ENCODE measurements at places on chromosomes 11 and 22.

DNA sequence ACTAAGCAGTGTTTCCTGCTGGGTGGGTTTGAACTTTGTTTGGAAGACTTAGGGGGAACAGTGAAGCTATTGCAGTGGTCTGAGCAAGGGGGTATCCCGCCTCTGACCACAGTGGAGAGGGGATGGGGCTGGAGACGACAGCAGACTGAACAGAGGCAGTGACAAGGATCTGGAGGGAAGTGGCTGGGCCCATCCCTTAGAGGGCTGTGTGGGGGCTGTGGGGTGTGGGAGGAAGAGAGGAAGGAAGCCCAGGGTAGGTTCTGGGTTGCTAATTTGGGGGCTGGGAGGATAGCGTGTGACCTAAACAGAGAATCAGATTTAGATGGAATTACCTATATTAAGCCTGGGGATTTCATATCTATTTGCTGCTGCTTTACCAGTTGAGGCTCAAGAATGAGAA lies 70.7 kb downstream of the BMAL1 start:
- no peak for DNase-seq

GRCh38 chr22:30754971-30755758 lies 60.5 kb downstream of the OSBP2 start:
- no peak for DNase-seq

DNA sequence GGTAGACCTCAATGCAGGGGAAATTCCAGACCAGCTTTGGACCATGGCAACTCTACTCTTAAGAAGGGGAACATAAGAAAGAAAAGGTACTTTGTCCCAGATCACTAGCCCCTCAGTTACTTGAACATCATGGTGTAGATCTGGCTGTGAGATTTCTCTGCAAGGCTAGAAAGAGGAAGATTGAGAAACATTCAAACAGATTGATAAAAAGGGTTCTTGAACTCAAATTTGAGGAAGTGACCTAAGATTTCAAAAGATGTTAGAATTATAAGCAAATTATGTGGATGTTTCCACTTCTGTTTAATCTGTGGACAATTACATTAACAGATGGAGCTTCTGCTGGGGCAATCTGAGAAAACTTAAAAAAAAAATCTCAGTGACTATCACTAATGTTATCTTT lies 21.8 kb upstream of the UPB1 start:
- no peak for DNase-seq

GRCh38 chr11:117723277-117724024 lies 73.6 kb downstream of the DSCAML1 start:
- no peak for DNase-seq

- peak; percentile 17 for DNase-seq
Measured at GRCh38 chr11:36149538-36150242, 139.5 kb downstream of the COMMD9 start.

DNA sequence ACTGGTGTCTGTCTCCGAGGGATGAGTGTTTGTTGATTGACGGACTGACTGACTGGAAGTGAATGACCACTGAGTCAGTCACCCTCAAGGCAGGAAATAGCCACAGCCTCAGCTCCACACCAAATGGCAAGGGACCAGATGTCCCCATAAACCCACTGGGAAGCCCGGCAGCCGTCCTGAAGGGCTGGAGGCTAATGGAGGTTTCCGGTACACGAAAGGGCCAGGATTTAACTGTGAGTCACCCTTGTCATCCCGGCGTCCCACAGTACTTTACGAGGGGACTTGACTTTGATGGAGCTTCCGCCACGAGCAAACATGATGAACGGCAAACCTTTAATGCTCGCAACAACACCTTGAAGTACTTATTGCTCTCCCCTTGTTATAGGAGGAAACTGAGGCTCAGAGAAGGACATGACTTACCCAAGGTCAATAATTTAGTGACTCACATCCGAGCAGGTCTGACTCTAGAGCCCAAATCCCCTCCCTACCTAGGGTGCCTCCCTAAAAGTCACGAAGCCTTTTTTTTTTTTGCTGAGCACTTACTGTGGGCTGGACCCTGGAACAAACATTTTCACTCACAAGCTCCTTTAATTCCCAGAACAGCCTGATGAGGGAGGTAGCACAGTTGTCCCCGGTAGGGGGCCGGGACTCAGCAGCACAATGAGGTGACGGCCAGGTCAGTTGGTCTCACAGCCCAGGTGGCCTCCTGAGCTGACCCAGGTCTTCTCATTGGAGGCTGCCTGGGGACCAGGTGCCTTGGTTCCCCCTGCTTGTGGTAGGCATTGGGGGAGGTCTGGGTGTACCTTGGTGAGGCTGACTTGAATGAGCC lies 25.2 kb upstream of the GCAT start:
- DNase-seq, result no peak

DNA sequence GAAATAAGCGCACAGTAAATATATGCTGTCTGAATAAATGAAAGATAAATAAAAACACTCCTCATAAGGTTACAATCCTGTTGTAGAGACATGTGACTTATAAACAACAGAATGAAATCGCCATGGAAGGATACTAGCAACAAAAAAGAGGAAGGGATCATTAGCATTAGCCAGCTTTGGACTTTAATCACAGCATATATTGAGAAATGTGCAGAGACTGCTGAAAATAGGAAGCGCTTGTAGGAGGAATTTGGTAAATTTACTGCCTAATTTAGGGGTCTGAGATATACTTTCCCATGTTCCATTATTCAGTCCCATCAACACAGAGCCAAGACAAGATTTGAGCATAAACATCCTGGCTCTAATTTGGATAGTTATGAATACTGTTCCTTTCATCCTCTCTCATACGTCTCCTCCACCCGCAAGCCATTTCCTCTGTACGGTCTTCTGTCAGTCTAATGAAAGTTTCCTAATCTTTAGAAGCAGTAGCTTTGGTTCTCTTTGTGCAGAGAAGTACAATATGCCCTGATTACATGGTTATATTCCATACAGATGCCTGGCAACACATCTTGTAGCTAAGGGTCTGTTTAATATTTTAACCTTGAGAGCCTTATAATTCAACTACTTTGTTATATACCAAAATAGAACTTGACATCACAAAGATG lies 37.1 kb upstream of the AKIP1 start:
- DNase-seq, result no peak

DNA sequence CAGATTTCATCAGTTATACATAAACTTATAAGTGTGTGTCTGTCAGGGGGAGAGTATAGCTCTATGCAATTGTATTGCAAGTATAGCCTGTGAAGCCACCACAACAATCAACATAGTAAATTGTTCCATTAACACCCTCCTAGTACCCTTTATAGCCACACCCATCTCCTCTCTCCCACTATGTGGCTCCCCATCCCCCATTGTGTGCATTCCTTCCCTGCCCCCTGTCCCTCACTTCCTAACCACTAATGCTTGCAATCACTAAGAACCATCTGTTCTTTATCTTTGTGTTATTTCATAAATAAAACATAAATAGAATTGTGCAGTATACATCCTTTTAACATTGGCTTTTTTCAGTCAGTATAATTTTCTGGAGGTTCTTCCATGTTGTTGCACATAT lies 83.1 kb upstream of the SLC5A12 start:
- DNase-seq, result no peak

GRCh38 chr11:74636630-74637184 lies 44.3 kb downstream of the POLD3 start:
- no peak for DNase-seq

DNA sequence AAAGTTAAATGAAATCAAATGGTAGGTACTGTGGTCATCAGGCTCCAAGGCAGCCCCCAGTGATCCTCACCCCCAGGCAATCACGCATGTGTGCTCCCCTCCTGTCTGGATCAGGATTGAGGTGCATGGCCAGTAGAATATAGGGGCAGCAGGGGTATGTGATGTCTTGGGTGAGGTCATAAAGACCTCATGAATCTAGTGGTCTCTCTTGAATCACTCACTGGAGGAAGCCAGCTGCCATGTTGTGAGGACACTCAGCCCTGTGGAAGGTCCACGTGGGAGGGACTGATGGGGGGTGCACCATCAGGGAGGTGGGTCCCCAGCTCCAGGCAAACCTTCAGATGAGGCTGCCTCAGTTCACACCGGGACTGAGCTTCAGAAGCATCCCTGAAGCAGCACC lies 6.8 kb upstream of the IL17REL start:
- DNase-seq, result no peak

DNA sequence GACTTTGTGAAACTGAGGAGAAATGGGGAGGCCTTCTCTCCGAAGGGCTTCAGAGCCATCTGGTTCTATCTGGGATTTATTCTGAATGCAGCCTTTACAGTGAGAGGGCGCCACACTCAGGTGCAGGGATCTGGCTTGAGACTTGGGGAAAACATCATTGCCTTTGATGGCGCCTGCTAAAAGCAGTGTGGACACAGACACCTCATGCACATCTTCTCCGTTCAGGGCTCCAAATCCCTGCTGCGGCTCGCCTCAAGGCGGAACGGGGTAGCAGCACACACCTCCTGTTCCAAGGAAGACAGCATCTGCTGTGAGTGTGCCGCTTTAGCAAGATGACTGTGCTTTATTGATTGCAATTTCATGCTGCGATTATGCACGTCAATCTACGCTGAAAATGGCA lies 37.1 kb upstream of the OLFML1 start:
- DNase-seq, result no peak

DNA sequence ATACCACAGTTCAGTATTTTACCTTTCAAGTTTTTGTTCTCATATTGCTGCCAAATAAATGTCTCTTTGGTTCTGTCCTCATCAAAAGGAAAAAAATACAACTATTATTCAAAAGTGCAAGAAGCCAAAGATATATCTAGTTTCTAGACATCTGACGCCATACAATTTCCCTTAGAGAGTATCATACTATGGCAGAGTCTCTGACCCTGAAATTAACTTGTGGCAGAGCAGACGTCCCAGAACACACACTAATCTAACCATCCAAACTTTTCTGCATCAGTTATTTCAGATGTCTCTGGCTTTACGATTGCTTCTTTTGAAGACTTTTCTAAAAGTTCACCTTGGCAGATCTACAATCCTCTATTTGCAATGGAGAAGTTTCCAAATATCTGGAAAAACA lies 2.7 kb downstream of the OR51T1 start:
- DNase-seq, result no peak

DNA sequence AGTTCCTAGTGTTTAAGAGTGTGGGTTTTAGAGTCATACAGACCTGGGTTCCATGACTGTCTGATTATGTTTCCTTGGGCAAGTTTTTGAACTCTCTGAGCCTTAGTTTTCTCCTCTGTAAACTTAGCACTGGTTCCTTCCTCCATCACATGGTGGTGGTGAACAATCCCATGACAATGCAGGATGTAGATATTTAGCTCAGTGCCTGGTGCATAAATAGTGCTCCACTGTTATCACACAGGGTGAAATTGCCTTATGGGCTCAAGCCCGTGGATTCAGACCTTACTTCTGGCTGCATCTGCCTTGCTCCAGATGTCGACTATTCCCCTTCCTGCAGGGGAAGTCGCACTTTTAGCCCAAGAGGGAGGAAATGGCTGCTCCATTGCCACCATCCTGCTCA lies 62.7 kb downstream of the LDLRAD3 start:
- no peak for DNase-seq

DNA sequence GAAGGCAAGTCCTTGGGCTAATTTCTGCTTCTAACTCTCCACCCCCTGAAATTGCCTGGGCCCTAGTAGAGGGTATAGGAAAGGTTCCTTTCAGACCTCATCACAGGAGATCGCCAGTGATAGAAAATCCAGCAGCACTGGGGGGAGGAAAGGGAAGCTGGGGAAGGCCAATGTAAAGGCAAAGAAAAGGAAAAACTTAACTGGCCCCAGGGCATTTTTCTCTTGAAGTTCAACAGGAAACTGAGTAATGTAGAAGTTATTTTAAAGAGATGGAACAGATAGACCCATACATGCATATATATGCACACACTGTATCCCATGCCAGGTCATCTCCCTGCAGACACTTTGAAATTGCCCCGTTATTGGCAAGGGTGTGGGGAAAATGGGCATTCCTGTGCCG lies 134.0 kb downstream of the TRIM44 start:
- no peak for DNase-seq

DNA sequence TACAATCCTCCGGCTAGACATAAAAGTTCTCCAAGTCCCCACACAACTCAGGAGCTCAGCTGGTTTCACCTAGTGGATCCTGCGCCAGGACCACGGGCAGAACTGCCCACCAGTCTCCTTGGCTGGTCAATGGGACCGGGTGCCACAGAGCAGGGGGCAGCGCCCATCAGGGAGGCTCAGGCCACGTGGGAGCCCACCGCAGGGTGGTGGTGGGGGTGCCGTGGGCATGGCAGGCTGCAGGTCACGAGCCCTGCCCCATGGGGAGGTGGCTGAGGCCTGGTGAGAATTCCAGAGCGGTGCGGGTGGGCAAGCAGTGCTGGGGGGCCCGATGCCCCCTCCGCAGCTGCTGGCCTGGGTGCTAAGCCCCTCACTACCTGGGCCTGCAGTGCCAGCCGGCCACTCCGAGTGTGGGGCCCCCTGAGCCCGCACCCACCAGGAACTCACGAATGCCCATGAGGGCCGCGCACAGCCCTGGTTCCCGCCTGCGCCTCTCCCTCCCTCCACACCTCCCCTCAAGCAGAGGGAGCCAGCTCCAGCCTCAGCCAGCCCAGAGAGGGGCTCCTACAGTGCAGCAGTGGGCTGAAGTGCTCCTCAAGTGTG lies 1091.9 kb upstream of the TENM4 start:
- DNase-seq, result no peak

DNA sequence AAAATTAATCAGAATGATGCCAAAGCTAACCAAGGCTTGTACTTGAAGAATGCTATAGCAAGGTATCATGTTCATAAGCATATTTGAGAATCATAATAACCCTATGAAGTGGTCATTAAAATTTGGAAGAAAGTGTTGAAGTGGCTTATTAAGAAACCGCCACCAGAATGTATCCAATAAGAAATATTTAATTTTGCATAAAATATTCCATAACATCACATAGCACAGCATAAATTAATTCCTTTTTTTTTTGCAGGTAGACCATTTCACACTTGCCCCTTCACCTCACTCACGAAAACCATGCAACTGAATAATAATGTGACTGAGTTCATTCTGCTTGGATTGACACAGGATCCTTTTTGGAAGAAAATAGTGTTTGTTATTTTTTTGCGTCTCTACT lies at the start of gene OR4C16:
Gene OR4C16 (plus strand): TSS at position 301 of the 400 bp plus-strand sequence. CDS start 0 bp downstream, at position 301.
- no peak for DNase-seq

- DNase-seq, result no peak
Measured at GRCh38 chr11:34305193-34305592, 52.6 kb downstream of the ABTB2 start.

DNA sequence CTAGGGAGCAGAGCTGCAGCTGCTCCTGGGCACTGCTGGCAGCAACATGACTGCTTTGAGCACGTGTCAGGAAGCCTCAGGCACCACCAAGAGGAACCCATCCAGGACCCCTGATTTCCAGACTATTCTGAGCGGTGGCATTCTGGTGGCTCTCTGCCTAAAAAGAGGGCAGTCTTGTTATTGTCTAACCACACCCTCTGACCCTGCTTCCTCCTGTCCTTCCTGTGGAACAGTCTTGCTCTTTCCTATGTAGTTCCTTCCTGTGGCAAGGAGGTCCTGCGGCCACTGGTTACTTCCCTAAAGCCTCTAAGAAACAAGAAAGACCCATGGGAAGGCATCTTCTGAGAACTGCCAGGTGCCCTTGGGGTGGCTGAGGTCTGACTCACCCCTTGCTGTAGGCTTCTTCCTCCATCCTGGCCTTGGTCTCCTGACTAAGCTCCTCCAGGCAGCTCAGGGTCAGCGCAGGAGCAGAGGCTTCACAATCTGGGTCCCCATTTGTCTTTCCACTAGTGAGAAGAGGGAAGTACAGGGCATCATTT lies 13.1 kb upstream of the LYVE1 start:
- DNase-seq, result no peak
